ENCODE measurements at places on chromosomes 11 and 22.

GRCh38 chr11:16511116-16512114, 155.1 kb upstream of the SOX6 start:
- no peak for DNase-seq

- DNase-seq = no peak
Observed at GRCh38 chr11:130999992-131000770, 83.9 kb upstream of the SNX19 start.

- DNase-seq = no peak
Observed at GRCh38 chr11:93603225-93604007, 58.1 kb upstream of the CEP295 start.

DNA sequence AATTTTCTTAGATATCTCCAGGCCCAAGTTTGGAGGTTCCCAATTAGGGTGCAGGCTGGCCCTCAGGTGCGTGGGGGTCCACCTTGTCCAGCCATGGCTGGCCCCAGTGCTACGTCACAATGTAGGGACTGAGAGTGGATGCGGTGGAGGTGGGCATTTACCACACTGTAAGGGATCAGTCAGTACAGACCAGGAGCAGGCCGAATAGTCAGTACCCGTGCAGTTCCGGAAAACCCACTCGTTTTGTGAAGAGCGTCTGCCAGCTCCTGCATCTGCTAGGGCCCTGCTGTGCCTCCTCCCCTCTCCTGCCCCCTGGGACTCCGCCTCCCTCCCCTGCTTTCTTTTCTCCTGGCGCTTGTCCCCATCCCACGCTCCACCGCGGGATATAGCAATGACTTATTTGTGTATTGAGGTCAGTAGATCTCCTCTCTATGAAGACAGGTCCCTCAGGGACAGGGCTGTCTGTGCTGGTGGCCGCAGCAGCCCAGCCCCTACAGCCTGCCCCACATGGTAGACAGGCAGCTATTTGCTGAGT, 50.4 kb upstream of the SEPTIN5 start:
- peak; percentile 43 for DNase-seq
